ENCODE measurements at places on chromosomes 5 and 9.
A peak's percentile ranks its signal among the peaks of the same experiment; 100 is the strongest.

- no peak for DNase-seq
Observed at GRCh38 chr9:69885931-69886330, 65.3 kb downstream of the CFAP95 start.

DNA sequence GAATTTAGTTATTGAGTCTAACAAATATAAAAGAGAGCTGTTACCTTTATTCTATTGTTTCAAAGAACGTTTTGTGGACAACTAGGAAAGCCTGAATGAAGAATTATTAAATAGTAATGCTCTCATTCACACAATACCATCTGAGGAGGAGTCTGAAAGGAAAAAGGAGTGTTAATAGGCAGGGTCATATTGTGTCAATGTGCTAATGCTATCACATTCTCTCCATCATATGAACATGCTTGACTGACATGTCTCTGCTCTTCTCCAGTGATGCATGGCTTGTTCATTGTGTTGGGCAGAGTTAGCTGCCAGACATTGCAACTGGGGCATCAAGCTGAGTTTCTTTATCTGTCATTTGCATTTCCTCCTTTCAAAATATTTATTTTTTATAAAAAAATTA lies 1578.0 kb downstream of the MAT2B start:
- no peak for DNase-seq

DNA sequence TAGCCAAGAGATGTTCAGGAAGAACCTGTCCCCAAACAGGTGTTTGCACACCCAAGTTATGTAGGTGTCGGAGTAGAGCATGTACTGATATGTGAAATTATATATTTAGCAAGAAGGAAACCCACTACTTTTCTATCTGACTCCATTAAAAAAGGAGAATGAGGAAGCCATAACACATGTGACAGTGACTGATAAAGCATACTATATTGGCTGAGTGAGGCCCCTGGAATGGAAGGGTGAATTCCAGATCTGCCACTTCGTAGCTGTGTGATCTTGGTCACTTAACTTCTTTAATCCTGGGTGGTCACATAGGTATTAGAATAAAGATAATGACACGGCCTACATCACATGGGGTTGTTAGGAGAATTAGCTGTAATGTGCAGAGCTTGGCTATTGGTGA lies 116.0 kb upstream of the MAN2A1 start:
- DNase-seq: no peak

- DNase-seq: no peak
Observed at GRCh38 chr5:110413856-110414255, 312.6 kb downstream of the TMEM232 start.

GRCh38 chr9:89471390-89471789 lies 26.5 kb downstream of the SEMA4D start:
- no peak for DNase-seq

DNA sequence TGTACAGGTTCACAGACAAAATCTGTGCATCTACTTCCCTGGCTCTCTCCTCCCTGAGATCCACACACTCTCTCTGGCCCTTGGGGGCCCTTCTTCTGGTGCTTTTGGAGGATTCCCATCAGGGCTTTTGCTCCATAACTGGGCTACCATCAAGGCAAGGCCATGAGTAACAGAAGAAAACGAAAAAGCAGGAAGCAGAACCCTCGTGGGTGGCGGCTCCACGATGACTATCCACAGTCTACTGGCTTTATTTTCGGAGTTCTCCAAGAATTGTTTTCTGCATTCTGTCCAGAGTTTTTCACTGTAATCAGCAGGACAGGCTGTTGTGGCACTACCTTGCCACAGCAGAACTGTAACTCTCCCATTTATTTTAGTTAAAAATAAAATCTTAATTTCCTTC lies 19.9 kb downstream of the PNPLA7 start:
- DNase-seq: no peak

- no peak for DNase-seq
Observed at GRCh38 chr9:78694974-78695373, 398.0 kb downstream of the PSAT1 start.

- DNase-seq: no peak
Observed at GRCh38 chr9:6123416-6123815, 92.2 kb upstream of the IL33 start.

GRCh38 chr5:180810959-180811622 lies 8.5 kb upstream of the MGAT1 start:
- peak; percentile 35 for DNase-seq

- no peak for DNase-seq
Observed at GRCh38 chr5:75678155-75678554, 39.1 kb downstream of the POC5 start.

DNA sequence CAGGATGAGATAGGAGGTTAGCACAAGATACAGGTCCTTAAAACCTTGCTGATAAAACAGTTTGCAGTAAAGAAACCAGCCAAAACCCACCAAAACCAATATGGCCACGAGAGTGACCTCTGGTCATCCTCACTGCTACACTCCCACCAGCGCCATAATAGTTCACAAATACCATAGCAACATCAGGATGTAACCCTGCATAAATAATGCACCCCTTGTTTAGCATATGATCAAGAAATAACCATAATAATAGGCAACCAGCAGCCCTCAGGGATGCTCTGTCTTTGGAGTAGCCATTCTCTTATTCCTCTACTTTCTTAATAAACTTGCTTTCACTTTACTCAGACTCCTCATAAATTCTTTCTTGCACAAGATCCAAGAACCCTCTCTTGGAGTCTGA lies 86.9 kb upstream of the PRSS3 start:
- no peak for DNase-seq

DNA sequence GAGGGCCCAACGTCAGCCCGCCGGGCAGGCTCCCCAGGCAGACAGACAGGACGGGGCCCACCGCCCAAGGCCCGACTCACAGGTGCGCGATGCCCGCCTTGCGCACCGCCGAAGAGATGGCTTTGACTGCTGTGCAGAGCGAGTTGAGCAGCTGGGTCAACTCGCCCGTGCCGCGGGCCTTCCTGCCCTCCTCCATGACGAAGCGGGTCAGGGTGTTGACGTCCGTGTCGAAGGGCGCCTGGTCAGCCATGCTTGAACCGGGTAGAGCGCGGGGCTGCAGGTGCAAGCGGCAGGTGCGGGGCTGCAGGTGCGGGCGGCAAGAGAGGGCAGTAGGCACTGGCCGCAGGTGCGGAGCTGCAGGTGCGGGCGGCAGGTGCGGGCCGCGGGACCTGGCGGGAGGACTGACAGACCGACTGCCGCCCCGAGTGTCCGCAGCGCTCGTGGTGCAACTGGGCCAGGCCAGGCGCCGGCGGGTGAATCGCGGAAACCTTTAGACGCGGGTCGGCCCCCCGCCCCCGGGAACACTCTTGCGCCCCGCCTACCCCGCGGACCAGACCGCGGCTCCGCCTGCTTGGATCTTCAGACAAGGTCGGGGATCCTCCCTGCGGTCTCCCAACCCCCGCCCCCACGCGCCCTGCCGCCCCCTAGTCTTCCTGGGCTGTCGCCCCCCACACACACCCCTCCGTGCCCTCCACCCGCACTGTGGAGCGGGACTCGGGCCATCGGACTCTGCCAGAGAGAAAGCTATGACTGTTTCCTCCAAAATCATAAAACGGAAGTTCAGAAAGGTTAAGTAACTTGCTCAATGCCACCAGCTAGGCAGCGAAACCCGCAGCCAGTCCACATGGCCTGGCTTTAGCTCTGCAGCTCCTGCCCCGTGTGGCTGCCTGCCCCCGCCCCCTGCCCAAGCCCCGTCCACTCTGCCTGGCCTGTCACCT lies at the start of gene FBP1:
Gene FBP1, minus strand, starts transcription at position 458 of the 938 bp plus-strand sequence. Its CDS starts 208 bp downstream, at position 250.
- no peak for DNase-seq

DNA sequence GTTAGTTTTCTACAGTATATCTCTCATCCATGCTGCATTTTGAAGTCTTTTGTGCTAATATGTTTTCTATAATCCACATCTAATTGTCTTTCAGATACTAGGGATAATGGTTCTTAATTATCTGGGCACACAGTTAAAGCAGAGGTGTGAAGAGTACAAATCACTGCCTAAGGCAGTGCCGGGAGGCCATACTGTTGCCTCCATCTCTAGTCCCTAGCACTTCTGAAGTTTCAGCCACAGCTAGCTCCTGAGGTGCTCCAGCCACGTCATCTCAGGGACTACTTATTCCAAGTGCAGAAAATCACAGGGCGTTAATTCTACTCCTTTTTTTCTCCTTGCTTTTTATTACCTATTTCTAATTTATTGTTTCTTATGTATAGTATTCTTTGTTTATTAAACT lies 760.0 kb upstream of the FAM174A start:
- DNase-seq: no peak

- DNase-seq: no peak
Observed at GRCh38 chr5:90561766-90562165, 3.2 kb downstream of the ADGRV1 start.

DNA sequence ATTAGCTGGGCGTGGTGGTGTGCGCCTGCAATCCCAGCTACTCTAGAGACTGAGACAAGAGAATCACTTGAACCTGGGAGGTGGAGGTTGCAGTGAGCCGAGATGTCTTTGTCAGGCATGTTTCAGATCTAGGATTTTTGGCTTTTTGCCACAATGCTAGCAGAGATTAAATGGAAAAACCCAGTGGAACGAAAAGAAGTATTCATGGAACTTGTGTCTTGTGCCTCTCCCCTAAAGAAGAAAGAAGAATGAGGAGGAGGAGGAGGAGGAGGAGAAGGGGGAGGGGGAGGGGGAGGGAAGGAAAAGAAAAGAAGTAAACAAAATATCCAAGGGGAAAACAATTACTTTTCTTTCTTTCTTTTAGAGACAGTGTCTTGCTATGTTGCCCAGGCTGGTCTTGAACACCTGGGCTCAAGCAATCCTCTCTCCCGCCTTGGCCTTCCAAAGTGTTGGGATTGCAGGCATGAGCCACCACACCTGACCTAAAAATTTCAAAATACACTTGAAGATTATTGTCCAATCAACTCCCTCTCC lies 106.0 kb downstream of the ARRDC3 start:
- no peak for DNase-seq

GRCh38 chr5:45737153-45737552 lies 41.0 kb upstream of the HCN1 start:
- no peak for DNase-seq

- DNase-seq: no peak
Observed at GRCh38 chr9:112326194-112326593, 7.2 kb downstream of the PTBP3 start.

- DNase-seq: no peak
Observed at GRCh38 chr9:86943201-86944113, 3.8 kb downstream of the GAS1 start.

DNA sequence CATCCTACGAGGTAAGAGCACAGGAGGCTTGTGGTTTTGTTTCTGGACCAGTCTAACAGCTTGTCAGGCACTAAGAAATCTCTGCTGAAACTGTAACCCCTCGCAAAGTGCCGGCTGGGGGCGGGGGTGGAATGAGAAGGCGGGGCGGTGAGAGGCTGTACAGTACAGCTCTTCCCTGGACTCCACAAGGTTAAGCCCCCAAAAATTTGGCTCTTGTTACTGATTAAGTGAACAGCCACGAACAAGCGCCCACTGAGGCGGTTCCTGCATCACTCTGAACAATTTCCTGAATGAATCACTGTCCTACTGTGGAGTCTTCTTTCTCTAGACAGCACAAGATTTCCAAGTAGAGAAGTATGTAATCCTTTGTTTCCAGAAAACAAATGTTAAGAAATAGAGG lies 6.8 kb downstream of the FBP2 start:
- peak; percentile 19 for DNase-seq

DNA sequence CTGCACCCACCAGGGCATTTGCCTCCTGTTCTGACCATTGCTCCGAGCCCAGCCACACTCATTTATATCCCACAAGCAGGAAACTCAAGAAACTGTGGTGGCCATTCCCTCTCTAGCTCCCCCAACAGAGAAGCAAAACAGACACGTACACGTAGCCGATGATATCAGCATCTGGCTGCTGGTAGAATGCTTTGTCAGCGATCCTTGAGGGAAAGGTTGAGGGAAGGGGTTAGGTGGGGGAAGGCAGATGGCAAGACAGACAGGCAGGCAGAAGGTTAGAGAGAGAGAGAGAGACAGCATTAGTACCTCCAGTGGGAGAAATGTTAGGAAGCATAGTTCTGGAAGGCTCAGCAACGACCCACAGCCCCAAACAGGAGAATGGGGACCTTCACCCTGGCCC lies 7.8 kb downstream of the HIGD2A start:
- DNase-seq: no peak

GRCh38 chr9:108905494-108905893 lies 28.4 kb downstream of the ELP1 start:
- no peak for DNase-seq

DNA sequence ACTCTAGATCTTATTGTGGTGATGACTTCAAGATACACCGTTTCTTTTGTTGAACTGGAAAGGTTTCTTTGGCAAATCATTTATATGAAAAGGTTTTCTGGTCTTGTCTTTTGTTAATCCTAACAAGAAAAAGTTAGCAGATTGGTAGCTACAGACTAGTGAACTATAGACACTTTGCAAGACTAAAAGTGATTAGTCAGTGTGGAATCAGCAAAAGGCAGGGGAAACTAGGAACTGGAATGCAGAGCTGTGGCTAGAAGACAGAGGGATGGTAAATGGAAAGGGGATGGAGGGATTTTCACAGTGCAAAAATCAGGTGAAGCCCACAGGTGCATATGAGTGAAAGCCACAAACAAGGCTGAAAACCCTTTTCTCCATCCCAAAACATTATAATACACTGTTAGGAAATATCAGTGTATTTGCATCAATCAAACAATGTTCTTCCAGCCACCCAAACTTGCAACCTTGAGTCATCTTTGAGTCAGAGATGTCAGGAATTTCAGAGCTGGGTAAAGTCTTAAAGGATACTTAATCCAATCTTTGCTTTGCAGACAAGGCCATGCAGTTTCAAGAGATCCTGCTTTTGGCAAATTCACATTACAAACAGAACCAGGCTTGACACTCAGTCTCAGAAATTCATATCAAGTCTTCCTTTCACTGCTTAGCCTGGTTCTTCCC lies 52.7 kb downstream of the PLK2 start:
- peak; percentile 76 for DNase-seq

GRCh38 chr5:79857714-79858409 lies 133.2 kb downstream of the MTX3 start:
- DNase-seq: peak; percentile 56

- DNase-seq: no peak
Observed at GRCh38 chr5:158677470-158677838, 422.3 kb downstream of the EBF1 start.

- DNase-seq: peak; percentile 96
Observed at GRCh38 chr5:176609724-176610434, at the start of gene GPRIN1. TSS of gene GPRIN1 (minus strand) at chr5:176610156. CDS start at chr5:176599834, 10,322 bp downstream.

DNA sequence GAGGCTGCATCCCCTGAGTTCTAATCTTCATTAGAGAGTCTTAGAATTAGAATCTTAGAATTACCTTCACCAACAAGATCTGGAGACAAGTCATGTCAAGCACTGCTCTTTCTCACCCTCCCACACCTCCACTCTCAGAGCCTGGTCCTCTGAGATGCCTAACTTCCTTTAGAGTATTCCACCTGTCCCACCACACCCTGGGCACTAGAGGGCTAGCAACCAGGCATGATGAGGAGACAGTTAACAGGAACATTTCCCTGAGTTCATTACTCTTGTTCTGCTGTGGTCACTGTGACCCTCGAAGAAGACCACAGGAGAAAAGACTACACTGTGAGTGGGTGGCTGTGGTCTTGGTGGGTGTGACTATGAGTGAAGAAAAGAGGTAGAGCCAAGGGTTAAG lies 25.2 kb upstream of the MAP1B start:
- no peak for DNase-seq

GRCh38 chr9:129497005-129497812 lies 123.7 kb downstream of the C9orf50 start:
- peak; percentile 47 for DNase-seq

- peak; percentile 7 for DNase-seq
Observed at GRCh38 chr9:73037613-73038012, 84.8 kb upstream of the ALDH1A1 start.

Data from AG08395 (cell line).